ENCODE measurements at places on chromosomes 2 and 18.

GRCh38 chr2:5938566-5938896 is 246.3 kb downstream of the SOX11 start:
- no peak for DNase-seq

DNA sequence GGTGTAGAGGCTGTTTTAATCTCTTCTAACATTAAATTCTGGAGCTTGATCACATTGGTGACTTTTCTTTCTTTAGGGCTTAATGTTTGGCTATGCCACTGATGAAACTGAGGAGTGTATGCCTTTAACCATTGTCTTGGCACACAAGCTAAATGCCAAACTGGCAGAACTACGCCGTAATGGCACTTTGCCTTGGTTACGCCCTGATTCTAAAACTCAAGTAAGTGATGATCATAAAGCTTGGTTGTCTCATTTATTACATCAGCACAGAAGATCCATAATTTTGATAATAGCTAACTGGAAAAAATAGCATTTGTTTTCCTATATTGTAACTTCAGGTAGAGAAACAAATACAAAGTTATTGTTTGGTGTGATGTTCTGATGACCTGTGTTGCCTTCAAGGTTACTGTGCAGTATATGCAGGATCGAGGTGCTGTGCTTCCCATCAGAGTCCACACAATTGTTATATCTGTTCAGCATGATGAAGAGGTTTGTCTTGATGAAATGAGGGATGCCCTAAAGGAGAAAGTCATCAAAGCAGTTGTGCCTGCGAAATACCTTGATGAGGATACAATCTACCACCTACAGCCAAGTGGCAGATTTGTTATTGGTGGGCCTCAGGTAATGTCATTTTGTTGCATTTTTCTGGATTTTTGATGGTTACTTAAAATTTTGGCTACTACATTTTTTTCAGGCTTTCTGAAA is 2.9 kb downstream of the MAT2A start:
- no peak for DNase-seq

- no peak for DNase-seq
Measured at GRCh38 chr2:75142081-75142480, 57.2 kb downstream of the TACR1 start.

DNA sequence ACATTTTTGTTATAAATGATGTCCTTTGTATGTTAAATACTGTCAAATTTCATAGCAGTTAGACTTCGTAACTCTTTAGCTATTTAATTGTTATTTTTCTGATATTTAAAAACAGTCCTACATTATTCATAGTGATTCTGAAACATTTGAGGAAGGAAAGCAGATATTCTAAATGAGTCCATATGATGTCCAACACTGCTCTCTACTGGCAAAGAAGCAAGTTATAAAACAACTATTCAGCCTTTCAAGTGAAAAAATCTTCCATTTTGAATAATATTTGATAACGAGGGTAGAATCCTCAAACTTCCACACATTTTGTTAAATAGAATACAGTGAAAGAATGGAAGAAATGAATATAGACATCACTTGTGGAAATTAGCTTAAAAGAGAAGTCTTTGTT is 220.8 kb downstream of the GULP1 start:
- no peak for DNase-seq

DNA sequence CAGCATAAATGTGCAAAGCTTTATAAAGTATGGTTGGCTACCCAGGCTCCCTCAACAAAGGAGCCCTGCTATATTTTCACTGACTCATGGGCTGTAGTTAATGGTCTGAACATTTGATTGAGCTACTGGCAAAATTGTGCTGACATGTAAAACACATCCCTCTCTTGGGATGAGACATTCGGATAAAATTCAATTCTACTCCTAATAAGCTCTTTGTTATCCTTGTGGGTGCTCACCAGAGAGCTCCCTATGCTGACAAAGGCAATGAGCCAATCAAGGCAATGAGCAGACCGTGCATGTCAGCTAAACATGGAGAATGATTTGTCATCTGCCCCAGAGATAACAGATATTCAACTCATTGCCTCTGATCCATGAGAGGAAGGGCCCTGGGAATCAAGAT is 27.7 kb downstream of the SERPINB8 start:
- DNase-seq = no peak

- no peak for DNase-seq
Measured at GRCh38 chr2:127770973-127771735, 39.8 kb downstream of the WDR33 start.

DNA sequence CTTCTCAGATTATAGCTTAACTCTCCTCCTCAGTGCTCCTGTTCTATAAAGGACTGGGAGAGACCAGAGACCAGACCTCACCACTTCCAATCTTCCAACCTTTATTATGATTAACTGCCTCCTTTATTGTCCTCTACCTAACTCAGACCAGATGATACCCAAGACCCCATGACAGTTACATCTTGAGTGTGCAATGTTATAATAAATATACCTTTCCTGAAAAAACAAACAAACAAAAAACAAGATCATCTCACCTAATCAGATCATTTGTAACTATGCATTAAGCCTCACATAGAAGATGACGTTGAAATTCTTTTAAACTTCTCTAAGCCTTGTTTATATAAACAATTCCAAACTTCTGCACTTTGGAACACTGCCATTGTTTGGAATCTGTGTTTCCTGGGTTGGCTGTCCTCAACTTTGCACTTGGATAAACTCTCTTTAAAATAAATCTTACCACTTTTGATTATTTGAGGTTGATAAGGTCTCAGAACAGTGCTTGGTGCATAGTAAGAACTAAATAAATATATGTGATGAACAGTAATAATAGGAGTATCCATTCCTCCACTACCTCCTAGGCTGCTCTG is 342.7 kb downstream of the TDRD15 start:
- DNase-seq = no peak

GRCh38 chr2:176768185-176768584 is 444.4 kb upstream of the HNRNPA3 start:
- no peak for DNase-seq

DNA sequence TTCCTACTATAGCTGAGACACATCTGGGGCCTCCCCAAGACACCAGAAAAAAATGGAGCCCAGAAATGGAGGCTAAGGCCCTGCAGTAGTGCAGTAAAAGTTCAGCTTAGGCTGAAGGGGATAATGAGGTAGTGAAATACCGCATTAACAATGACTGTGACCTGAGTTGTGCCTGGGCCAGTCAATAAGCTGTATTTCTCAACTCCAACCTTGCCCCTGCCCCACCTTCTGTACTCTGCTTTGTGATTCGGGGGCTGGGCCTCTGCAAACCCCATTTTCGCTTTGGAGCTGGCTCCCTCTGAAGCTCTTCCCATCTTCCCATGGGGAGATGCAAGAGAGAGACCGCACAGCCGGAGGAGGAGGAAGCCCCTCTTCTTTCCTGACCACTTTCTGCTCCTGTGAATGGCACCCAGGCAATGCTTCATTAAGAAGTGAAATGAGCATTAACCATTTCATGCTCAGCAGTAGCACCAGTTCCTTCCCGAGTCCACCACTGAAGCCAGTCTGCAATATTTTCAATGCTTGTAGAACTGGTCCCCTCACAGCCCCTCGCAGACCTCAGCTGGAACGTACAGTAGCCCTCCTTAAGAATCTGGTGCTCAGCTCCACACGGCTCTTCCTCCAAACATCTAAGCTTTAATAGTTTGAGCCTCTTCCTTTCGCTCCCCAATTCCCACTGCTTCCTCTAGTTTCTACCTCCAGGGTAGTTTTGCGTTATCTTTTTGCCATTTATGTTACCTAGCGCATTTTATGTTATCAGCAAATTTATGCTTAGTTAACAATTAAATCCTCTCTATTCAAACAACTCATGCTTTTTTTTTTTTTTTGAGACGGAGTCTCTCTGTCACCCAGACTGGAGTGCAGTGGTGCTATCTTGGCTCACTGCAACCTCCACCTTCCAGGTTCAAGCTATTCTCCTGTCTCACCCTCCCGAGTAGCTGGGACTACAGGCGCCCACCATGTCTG is 32.6 kb upstream of the SCYGR1 start:
- DNase-seq = no peak

- no peak for DNase-seq
Measured at GRCh38 chr2:233105930-233106329, 45.8 kb downstream of the INPP5D start.

- no peak for DNase-seq
Measured at GRCh38 chr2:68088940-68089339, 26.1 kb upstream of the C1D start.

- DNase-seq = no peak
Measured at GRCh38 chr2:173185437-173185836, 109.8 kb downstream of the MAP3K20 start.

- no peak for DNase-seq
Measured at GRCh38 chr2:37506407-37507050, 162.1 kb downstream of the QPCT start.

DNA sequence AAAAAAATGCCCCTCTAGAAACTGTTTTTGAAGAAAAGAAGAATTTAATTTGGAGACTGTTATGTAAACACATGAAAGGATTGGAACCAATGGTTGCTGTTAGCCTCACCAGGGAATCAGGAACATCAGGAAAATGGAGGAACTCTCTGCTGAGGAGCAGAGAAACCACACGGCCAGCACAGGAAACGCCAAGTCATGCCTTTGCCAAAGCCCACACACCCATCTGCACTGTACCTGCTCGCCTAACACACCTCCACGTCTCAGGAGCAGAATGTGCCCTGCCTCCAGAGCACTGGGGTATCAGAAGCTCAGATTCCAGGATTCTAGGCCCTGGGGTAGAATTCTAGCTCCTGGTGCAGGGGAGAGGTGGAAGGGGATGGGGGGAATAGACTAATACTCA is 9.8 kb upstream of the SCYGR1 start:
- DNase-seq = no peak

DNA sequence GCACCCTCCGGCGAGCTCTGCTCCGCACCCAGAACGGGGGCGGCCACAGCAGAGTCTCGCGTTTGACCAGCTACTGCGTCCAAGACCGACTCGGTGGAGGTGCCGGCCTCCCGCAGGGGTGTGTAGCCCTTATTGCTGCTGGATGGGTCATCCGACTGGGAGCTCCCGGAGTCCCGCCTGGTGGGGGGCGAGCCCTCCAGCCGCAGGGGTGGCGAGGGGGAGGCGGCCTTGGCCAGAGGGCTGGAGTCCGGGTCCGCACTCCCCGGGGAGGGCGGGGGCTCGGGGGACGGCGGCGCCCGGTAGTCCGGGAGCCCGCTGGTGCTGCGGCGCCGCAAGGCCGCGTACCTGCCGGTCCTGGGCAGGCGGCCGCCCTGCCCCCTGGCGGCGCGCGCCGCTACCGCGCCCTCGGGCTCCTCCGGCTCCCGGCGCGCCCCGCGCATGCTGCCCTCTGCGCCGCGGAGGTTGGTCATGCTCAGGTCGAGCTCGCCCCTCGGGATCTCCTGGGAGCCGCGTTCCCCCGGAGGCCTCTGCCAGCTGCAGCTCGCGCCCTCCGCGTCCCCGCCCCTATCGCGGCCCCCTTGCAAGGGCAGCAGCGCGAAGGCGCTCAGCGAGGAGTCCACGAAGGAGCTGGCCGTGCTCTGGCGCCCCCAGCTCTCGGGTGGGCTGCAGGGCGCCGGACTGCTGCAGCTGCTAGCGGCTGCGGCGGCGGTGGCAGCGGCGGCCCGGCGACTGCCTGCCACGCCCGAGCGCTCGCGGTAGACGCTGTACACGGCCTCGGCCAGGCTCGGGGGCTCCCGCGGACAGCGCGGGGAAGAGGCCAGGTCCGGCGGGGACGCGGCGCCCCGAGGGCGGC is 4.8 kb downstream of the TMEM200C start:
- DNase-seq = peak; percentile 54

- no peak for DNase-seq
Measured at GRCh38 chr2:105806996-105807395, 62.3 kb downstream of the NCK2 start.

DNA sequence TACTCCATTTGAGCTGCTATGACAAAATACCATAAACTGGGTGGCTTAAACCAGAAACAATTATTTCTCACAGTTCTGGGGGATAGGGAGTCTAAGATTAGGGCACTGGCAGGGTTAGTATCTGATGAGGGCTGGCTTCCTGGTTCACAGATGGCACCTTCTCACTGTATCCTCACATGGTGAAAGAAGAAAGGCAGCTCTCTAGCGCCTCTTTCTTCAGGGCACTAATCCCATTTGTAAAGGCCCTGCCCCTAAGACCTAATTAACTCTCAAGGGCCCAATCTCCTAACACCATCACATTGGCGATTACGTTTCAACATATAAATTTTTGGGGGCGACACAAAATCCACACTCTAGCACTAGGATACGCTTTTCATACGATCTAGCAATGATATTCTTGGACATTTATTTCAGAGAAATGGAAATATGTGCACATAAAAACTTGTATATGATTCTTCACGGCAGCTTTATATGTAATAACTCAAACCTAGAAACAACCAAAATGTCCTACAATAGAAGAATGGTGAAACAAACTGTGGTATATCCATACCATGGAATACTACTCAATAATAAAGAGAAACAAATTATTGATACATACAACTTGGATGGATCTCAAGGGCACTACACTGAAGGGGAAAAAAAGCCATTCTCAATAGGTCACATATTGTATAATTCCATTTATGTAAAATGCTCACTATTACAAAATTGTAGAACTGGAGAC is 111.0 kb downstream of the BCL2L11 start:
- DNase-seq = no peak

DNA sequence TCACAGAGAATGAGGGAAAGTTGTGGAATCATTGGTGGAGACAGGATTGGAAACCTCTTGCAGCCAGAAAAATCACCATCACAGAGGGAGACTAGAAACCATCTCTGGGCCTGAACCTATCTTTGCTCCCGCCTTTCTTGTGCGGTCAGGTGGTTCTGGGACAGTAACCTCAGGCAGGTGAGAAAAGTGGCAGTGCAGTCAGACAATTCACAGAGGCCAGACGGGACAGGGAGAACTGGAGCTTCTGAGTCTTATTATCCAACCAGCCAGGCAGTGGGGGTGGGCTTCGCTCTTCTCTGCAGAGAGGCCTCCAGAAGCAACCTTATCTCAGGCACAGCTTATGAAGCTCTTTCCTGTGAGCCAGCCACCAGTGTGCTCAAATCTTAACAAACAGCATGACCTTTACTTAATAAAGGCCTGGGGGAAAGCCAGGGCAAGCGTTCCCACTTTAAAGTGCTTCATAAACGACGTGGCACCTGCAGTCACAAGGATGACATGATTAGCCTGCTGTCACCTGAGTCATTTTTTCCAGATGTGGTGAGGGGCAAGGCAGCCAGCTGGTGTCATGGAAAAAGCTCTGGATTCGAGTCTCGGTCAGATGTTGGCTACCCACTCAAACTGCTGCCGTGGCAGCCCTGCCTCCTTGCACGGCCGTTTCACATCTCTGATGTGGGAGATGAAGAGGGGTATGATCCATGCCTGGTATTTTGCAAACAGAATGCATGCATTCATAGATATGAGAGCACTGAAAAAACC is 109.7 kb downstream of the B3GNT2 start:
- DNase-seq = no peak

DNA sequence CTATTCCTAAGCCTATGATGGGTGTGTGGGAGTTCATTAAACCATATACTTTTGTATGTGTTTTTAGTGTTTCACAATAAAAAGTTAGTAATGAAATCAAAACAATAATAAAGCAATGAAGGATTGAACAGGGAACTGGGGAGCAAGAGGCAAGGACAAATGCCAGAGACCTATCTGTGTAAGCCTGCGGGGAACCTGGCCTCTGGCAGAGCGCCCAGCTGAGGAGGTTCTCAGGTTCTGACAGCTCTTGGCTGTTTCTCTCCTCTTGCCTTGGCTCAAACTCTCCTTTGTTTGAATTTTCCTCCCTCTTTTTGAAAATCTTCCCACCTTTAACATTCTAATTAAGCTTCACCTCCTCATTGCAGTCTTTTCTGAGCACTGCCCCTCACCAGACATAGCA is 200.0 kb upstream of the NCKAP5 start:
- no peak for DNase-seq

Data from head of caudate nucleus (tissue), 42 donors.